ENCODE measurements at places on chromosomes 4 and X.

GRCh38 chrX:44908827-44909226 is 35.8 kb downstream of the KDM6A start:
- no peak for DNase-seq

- DNase-seq: no peak
Measured at GRCh38 chr4:15451181-15451865, 18.4 kb upstream of the CC2D2A start.

DNA sequence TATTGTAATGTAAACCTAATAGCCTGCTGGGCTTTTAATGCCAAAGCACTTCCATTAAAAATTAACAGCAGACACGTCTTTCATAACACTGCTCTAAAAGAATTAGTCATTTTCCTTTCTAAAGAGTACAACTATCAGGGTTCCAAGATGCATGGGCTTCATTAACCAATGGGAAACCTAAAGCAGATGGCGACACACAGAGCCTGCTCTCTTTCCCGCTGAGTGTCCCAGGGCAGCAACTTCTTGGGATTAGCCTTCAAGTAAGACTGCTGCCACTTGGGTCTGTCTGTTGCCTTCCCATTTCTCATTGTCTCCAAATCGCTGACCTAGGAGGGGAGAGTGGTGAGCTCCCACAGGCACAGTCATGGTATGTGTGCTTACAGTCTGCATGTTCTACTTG is 14.0 kb upstream of the PHKA2 start:
- no peak for DNase-seq

- no peak for DNase-seq
Measured at GRCh38 chr4:79050541-79050880, 111.3 kb upstream of the PAQR3 start.

GRCh38 chr4:135775909-135776308 is 1574.3 kb upstream of the PABPC4L start:
- no peak for DNase-seq

DNA sequence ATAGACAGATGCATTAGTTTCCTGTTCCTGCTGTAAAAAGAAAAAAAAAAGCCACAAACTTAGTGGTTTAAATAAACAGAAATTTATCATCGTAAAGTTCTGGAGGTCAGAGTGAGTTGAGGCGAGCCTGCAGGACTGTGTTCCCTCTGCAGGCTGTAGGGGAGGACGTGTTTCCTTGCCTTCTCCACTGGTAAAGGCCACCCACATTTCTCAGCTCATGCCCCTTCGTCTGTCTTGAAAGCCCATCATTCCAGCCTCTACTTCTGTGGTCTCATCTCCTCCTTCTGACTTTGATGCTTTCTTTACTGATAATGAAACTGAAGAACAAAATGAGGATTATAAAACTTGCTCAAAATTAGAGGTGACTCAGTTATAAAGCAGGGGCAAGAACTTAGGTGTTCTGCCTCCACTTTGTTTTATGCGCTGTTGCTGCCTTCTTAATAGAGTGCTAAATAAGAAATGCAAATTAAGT is 143.0 kb downstream of the STIM2 start:
- no peak for DNase-seq

GRCh38 chrX:40108162-40108958 is 10.6 kb upstream of the BCOR start:
- DNase-seq: no peak

GRCh38 chrX:100931925-100932285 is 3.2 kb upstream of the XKRX start:
- no peak for DNase-seq

DNA sequence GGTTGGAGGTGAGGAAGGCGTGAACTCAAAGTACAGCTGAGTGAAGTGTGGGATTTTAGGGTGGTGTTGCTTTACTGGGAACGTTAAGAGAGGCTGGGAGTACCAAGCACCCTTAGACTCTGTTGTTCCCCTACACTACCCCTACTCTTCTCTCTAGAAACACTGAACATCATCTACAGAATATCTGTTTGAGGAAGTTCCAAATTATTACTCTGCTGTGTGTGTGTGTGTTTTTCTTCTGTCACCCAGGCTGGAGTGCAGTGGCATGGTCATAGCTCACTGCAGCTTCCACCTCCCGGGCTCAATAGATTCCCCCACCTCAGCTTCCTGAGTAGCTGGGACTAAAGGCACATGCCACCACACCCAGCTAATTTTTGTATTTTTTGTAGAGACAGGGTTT is 76.7 kb upstream of the AP1S2 start:
- DNase-seq: no peak

DNA sequence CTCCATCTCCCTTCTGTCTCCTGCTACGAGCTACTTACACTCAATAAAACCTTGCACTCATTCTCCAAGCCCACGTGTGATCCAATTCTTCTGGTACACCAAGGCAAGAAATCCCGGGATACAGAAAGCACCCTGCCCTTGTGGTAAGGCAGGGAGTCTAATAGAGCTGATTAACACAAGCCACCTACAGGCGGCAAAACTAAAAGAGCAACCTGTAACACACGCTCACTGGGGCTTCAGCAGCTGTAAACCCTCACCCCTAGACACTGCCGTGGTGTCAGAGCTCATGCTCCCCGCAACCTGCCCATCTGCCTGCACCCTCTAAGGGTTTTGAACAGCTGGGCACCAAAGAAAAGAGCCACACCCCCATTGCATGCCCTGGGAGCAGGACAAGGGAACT is 755.4 kb upstream of the HTR2C start:
- no peak for DNase-seq

DNA sequence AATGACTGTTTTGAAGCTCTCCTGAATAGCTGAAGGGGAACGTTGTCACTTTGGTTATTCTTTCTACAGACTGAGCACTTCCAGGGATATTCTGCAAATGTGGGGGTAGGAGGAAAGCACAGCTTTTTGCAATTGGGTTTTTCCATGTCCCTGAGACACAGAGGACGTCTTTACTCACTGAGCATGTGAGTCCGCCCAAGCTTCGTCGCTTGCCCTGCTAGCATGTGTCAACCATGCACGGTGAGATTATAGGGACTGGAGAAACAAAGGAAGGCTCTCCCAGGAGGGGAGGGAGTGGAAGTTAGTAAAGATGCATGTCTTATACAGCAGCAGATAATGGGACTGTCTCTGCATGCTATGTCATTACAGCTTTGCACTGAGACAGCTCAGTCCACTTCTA is 111.5 kb upstream of the SFRP2 start:
- no peak for DNase-seq

DNA sequence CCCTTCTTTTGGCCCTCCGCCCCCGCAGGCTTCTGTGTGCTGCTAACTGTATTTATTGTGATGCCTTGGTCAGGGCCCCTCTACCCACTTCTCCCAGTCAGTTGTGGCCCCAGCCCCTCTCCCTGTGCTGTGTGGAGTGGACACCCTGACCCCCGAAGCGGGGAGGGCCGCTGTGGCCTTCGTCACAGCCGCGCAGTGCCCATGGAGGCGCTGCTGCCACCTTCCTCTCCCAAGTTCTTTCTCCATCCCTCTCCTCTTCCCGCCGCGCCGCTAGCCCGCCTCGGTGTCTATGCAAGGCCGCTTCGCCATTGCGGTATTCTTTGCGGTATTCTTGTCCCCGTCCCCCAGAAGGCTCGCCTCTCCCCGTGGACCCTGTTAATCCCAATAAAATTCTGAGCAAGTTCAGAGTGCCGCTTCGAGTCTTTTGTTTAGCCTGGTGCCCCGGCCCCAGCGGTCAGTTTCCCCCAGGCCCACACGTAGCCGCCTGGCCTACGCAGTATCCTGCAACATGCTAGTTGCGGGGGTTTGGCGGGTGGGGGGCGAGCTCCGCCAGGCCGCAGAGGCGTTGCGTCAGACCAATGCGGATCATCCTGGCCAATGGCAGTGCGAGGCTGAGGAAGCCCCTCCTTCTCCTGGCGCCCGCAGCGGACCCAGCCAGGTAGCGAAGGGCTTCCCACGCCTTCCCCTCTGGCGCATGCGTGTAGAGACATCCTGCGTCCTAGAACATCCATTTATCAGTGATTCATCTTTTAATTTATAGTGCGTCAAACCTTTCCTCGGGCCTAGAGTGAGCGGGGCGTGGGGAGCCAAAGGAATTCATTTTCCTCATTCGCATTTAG is 5.6 kb upstream of the KANTR start:
- peak; percentile 88 for DNase-seq

DNA sequence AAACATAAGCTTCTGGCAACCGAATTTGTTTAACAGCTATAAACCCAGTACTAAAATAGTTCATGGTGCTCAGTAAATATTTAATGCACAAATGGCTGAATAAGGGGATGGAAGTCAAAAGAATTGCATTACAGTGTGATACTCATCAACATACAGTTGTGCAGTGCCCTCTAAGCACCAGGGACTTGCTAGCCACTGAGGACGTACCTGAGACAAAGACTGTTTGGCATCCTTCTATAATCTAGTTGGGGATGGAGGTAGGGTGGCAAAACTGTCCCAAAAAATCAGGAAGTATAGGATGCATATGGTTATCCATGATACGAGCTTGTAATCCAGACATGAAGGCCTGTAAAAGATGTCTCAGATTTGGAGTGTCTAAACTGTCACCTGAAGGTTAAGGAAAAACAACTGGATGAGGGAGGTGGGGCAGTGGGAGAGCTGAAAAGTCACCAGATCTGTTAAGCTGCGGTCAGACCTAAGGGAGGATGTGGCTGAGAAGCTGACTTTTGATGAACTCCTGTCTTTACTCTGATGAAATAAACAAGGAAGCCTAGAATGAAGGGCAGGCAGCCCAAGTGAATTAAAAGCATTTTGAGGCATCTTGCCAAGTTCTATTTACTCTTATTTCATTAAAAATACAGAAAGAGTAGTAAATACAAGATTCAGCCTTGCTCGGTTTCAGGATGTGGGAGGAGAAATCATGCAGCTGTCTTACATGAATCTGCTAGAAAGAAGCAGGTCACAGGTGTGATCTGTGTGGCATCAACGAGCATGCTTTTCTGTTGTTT is 12.0 kb upstream of the CD38 start:
- DNase-seq: no peak

GRCh38 chr4:180828455-180829018 is 1414.7 kb upstream of the TENM3 start:
- DNase-seq: peak; percentile 22

GRCh38 chrX:97847885-97848679 is 964.4 kb downstream of the RPA4 start:
- DNase-seq: no peak

DNA sequence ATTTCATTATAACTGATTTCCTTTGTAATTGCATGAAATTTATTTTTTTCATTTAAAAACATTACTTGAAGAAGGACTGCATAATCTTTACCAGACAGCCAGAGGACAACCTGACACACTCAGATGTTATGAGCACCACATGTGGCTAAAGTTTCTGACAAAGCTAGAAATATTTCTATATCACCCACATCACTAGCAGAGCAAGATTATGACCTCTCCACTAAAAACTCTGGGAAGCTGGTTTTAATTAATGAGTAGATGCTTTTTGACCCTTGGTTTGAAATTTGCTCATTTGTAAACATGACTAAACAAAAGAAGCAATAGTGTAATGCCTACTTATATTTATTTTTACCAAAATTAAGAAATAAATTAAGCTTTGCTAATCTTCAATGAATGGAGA is 661.5 kb upstream of the EPHA5 start:
- DNase-seq: no peak

- DNase-seq: no peak
Measured at GRCh38 chr4:80007745-80008149, 65.3 kb downstream of the ANTXR2 start.

All from NCI-H2107 (cell line).